ENCODE measurements at places on chromosomes 16 and 17.

DNA sequence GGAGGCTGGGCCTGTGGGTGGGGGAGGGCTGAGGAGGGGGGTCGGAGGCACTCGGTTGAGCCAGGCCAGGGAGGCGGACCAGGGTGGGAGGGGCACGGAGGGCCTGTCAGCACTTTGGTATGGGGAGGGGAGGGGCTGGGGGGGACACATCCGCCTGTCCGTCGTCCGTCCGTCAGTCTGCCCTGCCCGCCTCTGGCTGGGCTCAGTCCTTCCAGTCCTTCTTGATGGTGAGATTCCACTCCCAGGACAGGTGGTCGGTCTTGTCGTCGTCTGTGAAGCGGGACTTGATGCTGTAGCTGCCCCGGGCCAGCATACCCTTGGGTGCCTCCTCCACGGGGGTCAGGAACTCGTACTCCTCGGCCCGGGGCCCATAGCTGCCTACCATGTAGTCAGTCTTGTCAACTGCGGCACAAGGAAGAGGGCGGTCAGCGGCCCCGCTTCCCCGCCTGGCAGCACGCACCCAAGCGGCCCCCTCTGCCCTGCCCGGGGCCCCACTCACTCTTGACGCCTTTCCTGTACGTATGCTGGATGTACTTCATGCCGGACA lies 2.4 kb downstream of the ARHGDIA start:
- DNase-seq = no peak

DNA sequence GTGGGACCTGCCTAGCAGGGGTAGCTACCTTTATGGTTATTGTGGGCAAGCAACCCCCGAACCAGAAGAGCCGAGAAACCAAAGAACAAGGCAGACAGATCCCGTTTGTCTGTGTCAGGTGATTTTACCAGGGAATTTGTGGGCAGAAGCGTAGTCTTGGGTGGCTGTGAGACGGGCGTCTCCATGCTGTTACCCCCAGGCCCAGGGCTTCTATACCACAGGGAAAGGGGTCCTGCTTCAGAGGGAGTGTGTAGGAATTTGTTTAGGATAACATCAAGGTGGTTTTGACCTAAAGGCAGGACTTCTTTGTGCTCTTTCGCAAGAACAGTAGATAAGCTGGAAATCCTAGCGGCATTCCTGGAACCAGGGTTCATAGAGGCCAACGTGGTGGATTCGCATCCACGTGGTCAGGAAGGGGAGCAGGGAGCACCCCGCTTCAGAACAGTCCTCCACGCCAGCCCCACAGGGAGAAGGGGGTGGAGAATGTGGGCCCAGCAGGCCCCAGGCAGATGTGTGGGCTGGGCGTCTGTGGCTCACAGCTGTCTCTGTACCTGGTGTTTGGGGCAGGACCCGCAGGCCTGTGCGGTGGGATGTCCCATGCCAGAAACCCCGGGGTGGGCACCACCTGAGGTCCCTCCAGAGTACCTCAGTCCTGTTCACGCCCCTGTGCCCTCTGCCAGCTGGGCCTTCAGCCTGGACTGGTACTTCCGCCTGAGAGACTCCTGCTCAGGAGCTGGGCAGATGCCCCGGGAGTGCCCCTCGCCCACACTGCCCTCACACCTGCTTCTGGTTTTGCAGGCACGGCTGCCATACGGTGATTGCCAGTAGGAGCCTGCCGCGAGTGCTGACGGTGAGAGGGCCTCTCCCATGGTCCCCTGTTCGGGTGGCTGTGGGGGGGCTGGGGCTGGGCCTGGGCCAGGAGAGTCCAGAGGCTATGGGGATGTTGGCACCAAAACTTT lies 4.1 kb downstream of the DECR2 start:
- no peak for DNase-seq

DNA sequence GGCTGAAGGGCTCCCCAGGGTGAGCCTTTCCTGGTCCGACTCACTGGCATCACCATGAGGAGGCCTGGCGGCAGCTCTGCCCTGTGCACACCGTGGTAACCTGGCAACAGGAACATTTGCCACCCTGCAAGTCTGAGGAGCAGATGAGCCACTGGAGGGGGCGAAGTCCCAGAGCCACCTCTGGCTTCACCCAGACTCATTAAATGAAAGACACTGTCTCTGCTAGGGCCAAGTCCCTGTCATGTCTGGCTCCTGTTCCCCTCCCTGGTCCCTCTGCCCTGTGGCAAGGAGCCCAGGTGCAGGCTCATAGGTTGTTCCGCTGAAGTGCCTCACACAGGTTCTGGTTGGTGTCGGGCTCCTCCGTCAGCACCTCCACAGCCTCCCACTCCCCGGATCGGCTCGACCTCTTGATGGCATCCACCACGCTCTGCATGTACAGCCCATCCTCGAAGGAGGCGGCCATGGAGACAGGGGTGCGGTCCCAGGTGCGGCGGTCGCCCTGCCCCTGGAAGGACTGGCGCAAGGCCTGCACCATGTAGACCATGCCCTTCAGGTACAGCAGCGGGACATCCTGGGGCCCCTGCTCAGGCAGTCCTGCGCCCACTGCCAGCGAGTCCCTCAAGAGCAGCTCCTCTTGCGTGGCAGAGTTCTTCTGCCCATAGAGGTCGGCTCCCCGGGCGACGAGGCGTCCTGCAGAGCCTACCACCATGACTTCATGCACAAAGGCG lies 8.4 kb downstream of the C16orf86 start:
- DNase-seq = no peak

GRCh38 chr17:58337600-58338453 lies 9.2 kb upstream of the TSPOAP1 start:
- peak; percentile 85 for DNase-seq

DNA sequence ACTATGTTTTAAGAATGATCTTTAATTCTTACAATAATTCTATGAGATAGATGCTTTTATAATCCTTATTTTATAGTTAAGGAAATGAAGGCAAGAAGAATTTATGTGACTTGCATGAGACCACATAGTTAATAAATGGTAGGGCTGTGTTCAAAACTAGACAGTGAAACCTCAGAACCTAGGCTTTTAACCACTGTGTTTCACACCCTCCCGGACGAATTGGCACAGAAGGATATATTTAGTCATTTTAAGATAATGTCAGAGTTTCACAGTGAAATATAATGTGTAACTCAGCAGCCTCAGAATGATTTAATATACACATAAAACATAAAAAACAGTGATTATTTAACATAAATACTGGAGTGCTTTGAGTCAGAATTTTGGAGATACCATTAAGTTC lies 57.0 kb downstream of the NSRP1 start:
- no peak for DNase-seq

DNA sequence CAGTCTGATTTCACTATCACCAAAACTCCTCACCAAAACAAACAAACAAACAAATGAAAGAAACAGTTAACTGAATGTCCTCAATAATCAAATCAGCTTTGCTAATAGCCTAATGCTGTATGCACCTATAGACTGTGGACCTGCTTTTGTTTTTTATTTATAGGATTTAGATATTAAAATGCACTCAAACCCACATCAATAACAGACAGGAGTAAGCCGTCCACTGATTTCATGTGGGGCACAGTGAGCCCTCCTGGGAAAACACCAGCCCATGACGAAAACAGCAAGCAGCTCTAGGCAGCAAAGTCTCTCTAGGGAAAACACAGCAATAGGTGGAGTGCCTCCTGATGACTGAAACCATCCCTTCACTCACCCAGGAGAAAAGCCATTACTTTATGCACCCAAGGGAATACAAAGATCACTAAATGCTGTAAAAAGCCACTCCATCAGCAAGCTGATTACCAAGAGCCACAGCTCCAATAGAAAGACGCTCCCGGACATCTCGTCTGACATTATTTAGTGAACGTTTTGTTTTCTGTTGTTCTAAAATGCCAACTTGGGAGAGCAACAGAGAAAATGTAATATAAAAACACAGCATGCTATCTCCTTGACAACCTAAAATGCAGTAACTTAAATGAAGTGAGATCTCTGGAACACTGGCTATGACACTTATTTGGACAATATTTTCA lies 47.8 kb downstream of the ANKFY1 start:
- DNase-seq = no peak

GRCh38 chr17:10251212-10251948 lies 53.0 kb upstream of the GAS7 start:
- DNase-seq = no peak

GRCh38 chr16:84672276-84673202 lies 24.2 kb downstream of the KLHL36 start:
- peak; percentile 75 for DNase-seq

DNA sequence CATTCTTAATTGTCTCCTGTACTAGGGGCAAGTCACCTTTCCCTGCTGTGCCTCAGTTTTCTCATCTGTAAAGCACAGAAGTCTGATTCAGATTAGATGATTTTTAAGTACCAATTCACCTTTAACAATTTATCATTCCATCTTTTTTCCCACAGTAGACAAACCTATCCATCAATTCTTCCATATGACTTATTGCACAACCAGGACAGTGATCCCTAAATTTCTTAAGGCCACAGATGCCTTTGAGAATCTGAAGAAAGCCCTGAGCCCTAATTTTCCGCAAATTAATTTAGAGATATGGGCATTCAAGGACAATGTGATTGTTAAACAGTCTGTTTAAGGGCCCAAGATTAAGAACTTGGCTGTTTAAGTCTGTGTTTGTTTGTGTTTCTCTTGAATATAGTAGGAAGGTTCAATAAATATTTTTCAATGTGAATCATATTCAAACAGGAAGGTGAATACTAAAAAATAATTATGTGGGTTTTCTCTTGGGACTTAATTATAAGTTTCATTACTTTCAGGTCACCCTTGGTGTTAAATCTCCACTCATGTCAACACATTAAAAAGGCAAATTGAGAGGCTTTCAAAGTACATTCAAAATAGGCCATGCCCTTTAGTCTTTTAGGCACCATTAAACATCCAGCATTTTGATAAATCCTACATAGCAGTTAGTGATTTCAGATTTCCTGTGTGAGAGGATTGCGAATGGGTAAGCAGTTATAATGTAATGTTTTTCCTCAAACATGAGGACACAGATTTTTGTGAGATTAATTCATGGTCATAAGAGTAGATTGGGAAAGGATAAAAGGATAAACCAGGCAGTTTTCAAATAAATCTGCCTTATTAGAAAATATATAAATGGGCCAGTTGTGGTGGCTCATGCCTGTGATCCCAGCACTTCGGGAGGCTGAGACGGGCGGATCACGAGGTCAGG lies 34.9 kb upstream of the MMD start:
- DNase-seq = no peak

GRCh38 chr16:7161891-7162290 lies 170.8 kb upstream of the RBFOX1 start:
- DNase-seq = no peak

DNA sequence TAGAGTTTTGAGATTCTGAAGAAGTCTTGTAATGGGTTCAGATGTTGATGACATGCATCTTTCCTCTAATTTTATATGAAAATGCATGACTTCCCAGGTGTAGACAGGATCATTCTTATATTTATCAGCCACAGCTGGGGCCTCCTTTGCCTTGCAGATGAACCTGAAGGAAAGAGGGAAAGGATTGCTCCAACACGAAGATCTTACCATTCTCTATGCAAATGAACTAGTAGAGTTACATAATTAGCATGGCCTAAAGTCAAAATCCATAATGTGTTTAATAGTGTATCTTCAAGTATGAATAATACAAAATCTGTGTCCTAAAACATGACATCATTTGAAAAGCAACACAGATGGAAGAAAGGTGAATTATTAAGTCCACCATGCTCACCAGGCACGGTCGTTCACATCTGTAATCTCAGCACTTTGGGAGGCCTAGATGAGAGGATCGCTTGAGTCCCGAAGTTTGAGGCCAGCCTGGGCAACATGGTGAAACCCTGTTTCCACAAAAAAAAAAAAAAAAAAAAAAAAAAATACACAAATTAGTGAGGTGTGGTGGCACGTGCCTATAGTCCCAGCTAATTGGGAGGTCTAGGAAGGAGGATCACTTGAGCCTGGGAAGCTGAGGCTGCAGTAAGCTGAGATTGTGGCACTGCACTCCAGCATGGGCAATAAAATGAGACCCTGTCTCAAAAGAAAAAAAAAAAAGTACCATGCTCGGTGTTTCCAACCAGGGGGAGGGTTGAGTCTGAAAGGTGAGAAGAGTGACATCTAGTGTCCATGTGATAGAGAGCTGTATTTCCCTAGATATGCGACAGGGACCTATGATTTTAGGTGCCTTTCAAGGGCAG lies 6.3 kb downstream of the VWA3A start:
- DNase-seq = no peak

DNA sequence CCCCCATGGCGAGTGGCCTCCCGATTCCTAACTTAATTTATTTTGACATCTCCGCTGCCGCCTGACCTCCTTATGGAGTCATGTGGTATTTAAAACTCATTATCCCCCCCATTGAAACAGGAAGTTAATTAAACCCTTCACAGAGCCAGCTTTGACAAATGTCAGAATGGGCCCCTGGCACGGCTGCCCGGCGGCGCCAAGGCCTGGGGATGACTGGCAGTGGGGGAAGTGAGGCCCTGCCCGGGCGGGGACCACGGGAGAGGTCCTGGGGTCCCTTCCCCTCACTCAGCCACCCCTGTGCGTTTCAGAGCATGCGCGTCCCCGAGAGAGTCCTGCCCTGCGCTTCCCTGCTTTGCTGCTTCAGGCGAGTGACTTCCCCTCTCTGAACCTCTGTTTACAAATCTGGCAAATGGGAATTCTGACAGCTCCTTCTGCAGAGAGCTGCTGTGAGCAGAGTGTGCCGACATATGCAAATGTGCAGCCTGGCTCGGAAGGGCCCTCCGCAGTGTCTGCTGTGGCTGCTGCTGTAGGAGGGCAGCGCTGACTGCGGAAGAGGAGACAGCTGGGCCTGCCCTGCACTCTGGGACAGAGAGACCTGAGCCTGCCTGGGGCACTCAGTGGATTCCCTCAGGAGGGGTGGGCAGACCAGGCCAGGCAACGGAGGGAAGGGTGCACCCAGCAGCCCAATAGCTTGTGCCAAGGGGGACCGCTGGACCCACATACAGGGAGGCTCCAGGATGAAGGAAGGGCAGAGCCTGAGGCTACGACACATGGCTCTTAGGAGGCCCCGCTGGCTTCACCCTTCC lies 4.4 kb upstream of the ZFPM1 start:
- DNase-seq = no peak

DNA sequence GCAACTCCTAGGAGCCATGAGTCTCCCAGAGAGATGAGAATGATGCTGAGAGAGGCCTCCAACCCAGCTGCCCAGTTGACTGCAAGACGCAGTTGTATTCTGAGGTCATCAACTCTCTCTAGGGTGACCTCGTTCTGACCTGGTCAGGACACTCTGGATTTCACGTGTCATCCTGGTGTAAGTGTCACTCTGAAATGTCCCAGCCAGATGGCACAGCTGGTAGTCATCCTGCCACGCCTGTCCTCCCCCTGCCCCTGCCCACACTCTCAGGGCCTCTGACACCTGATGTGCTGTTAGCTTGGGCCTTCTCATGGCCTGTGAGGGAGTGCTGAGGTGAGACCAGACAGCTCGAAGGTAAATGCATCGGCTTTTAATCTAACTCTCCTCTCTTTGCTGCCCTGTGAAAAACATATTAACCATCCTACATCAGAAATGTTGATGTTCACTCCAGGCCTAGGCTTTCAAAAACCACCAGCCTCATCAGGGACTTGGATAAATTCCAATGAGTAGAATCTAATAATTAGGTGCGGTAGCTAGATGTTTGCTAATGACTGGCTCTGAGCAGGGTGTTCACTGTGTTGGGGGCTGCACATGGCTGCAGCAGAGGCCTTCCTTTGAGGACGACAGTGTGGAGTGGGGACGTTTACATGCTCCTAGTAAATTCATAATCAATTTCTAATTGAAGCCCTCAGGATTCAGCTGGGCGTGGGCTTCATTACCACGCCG lies 13.8 kb downstream of the MLYCD start:
- DNase-seq = no peak

GRCh38 chr16:27241658-27242057 lies 26.9 kb downstream of the NSMCE1 start:
- DNase-seq = no peak

- DNase-seq = no peak
These were observed 28.9 kb downstream of the OR1D5 start for GRCh38 chr17:3034578-3034920.
